ENCODE measurements at places on chromosomes 7 and 10. TPM values are rescaled to one million over a fixed set of nuclear protein-coding genes. Genes with fewer than 3 reads are reported as not detected.

TEX47 gene
- total RNA-seq = not detected

PLCE1 gene
- 0.19 TPM for total RNA-seq

PRSS37 gene
- total RNA-seq = not detected

DNA sequence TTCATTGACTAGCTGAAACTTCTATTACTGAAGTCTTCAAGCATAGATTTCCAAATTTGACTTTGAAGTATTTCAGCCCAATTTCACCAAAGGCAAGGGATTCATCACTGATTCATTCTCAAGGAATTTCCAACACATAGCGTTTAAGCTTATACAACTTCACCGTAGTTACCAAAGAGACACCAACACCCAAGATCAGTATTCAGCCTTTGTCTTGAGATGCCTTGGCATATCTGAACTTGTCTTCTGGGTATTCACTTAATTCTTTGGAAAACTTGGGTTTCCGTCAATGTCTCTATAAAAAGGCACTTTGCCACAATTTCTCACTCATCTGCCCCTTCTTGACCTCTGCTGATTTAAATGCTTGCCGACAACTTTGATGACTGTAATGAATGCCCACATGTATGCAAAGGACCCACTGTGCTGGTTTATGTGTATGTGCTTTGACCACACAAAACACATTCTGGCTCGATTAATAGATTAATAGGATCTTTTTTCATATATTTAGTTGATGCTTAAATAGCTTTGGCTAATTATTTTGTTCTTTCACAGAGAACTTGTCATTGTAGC is 49.6 kb downstream of the TES start:
- DNase-seq = no peak

GRCh38 chr7:154879629-154880028 is 123.3 kb downstream of the PAXIP1 start:
- DNase-seq = no peak

GRCh38 chr7:105792488-105793370 is 83.7 kb downstream of the ATXN7L1 start:
- no peak for DNase-seq

DNA sequence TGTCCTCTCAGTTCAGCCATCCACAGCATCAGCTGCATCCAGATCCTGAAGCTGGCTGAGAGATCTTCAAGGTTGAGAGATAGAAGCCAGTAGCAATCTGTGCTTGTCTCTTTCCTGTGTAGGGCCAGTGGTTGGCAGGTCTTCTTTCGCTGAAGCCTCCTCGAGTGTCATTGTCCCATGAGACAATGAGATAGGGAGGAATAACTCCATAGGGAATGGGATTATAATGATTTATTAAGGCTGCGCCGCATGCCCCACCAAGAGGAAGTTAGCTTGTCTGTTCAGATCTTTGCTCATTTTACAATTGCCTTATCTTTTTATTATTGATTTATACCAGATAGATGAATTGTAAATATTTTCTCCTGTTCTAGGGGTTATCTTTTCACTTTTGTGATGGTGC is 61.5 kb downstream of the MCMBP start:
- DNase-seq = no peak

DNA sequence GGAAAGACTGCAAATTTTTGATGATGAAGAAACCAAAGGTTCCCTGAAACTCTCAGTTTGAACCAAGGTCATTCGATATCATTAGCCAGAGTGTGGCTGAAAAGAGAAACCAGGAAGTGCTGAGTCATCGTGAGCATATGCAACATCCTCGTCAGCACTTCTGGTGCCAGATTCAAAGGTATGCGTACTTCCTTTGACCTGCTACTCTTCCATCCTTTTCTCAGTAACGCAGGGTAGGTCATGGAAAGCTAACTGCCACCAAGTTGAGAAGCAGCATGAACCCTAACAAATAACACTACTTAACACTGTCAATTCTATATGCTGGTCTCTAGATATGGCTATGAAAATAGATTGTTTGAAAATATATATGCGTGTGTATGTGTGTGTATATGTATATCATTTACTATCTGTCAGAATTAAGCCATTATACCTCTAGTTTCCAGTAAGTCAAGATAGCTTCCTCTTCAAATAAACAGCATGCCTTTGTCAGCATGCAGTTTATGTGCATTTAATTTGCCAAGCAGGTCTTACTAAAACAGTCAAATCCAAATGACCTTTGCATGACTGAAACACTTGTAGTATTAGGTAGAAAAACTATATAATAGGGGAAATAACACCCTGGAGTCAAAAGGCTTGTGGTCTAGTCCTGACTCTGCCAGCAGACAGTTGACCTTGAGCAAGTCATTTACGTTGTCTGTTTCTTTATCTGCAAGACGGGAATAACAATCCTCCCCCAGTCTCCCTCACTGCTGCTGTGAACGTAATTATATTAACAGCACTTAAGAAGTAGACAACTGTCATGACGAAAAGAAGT is 26.4 kb downstream of the CDK6 start:
- DNase-seq = peak; percentile 95

Data from glomerular endothelial cell (primary cell).